ENCODE measurements at places on chromosomes 13 and 19.

DNA sequence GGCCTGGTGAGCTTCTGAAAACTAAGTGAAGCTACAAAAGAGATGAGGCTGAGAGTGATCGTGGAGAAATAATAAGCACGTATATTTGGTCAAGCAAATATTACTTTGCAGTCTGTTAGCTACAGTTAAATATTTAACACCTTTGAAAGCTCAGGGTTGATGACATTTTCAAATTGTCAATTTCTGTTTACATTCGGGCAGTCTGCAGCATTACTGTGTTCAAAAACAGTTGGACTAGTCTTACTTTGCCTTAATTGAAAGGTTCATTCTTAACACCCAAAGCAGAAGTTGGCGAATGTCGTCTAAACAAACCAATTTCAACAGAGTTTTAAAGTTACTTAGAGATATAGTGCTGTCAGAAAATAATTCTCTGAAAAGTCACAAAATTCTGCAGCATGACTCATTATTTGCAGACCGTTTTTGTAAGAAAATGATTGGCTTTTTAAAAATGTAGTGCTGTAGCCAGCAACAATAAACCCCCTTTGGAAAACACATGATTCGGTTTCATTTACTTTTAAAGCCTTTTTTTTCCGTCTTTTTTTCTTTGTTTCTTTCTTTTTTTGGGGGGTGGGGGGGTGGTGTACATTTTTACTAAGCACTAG is 549.0 kb downstream of the GPC6 start:
- no peak for DNase-seq

DNA sequence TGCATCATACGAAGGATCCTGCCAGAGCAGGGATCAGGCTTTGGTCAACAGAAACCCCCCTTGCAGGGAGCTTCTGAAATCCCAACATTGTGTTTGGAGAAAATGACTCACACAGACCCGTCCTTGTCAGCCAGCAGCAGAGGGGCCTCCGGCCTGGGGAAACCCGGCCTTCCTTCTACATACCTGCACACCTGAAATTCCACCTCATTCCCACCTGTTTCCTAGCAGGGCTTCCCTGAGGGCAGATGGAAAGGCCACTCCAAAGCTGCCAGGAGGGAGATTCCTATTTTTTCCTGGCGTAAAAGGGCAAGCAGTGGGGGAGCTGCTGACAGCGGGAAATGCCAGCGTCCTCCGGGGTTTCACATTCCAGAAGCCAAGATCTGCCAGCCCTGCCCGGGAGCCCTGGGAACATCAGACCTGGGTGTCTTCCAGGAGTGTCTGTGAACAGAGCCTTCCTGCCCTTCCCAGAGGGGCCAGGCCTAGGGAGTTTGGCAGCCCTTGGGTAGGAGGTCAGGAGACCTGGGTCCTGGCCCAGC is 3.0 kb upstream of the IGFL1 start:
- DNase-seq = no peak

DNA sequence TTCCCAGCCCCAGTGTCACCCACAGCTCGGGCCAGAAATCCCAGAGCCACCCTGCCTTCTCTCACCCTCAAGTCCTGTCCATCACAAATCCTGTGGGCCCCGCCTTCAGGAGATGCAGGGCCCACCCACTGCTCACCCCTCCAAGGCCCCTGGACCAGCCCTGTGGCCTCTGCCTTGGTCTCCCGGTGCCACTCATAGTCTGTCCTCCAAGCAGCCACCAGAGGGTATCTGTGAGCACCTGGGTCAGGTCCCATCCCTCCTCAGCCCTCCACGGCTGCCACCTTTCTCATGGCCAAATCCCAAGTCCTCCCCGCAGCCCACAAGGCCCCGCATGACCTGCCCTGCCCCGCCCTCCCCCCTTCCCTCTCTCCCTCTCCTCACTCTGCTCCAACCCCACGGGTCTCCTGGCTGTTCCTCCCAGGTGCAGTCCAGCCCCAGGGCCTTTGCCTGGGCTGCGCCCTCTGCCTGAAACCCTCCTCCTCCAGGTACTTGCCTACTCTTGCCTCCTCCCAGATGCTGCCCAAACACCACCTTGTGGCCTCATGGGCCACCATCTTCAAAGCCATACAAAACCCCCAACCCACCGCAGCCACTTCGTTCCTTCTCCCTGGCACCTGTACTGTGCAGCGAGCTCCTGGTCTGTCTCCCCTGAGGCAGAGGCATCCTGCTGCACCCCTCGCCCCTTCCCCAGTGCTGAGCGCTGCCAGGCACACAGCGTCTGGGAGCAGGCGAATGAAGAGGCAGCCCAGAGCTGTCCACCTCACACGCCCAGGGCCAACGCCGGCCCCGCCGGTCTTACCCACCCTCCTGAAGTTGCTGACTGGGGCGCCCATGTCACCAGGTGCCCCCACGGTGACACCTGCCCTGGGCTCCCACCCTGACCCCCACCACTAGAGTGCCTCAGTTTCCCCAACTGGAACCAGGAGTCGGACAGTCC is 13.2 kb upstream of the UQCR11 start:
- no peak for DNase-seq

DNA sequence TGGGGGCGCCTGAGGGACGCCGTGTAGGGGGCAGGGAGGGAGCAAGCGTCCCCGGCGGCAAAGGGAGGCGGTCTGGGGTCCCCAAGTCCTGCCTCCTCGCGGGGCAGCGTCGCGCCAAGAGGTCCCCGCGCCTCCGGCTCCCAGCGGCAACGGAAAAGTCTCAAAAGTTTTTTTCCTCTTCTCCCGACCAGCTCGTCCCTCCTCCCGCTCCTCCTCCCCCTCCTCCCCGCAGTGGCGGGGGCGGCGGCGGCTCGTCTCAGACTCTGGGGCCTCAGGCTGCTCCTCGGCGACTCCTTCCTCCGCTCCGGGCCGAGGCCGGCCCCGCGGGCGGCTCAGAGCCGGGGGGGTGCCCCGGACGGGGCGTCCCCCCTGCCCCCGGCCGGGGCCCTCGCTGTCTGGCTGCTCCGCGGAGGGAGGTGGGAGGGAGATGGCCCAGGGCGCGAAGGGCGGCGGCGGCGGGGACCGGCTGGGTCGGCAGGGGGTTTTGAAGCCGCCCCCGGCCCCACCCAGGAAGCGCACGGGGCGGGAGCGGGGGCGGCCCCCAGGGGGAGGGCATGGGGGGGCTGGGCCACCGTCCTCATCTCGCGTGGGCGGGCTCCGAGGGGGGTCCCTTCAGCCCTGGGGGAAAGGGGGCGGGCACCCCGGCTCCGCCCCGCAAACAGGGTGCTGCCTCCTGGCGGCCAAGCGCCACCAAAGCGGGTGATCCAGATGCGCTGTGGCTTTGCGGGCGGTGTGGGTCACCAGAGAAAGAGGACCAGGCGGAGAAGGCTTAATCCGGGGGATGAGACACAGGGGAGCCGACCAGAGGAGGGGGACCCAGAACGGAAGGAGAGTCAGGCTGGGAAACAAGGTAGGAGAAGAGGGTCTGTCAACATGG is at the start of gene TGFB1:
TGFB1 (minus strand) TSS at position 457 of the 877 bp plus-strand sequence. CDS start 878 bp downstream, outside the sequence.
- peak; percentile 90 for DNase-seq

GRCh38 chr19:53812335-53812734 is 11.8 kb downstream of the NLRP12 start:
- no peak for DNase-seq

DNA sequence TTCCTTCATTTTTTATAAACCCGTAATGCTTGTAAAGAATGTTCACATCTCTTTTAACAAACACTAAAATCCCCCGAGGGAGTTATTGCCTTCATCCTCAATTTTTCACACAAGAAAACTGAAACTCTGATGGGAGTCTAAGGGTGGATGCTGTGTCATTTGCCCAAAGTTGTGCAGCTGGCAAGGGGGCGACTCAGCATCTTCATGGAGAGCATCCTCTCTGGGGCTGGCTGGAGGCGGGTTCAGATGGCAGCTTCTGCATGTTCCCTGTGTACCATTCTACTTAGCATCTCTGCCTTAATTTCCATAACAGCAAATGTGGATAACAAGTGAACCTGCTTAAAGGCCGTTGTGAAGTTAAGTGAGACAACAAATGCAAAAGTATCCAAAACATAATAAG is 256.4 kb downstream of the IRS2 start:
- no peak for DNase-seq

GRCh38 chr13:112104881-112105234 is 37.9 kb downstream of the SOX1 start:
- DNase-seq = no peak

DNA sequence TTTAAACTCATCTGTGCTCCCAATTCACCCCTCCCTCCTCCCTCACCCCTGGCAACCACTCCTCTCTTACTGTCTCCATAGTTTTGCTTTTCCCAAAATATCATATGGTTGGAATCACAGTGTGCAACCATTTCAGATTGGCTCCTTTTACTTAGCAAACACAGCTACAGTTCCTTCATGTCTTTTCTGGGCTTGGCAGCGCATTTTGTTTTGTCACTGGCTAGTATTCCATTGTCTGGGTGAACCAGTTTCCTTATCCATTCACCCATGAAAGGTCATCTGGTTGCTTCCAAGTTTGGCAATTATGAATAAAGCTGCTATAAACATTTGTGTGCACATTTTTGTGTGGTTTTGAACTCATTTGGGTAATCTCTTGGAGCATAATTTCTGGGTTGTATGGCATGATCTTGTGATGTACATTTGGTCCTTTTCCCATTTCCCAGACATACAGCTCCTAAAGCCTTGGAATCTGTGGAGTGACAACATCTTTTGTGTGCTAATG is 23.9 kb upstream of the GAS6 start:
- no peak for DNase-seq
